NCI-H82 (cell line): ENCODE measurements at places on chromosomes 1 and 21.

DNA sequence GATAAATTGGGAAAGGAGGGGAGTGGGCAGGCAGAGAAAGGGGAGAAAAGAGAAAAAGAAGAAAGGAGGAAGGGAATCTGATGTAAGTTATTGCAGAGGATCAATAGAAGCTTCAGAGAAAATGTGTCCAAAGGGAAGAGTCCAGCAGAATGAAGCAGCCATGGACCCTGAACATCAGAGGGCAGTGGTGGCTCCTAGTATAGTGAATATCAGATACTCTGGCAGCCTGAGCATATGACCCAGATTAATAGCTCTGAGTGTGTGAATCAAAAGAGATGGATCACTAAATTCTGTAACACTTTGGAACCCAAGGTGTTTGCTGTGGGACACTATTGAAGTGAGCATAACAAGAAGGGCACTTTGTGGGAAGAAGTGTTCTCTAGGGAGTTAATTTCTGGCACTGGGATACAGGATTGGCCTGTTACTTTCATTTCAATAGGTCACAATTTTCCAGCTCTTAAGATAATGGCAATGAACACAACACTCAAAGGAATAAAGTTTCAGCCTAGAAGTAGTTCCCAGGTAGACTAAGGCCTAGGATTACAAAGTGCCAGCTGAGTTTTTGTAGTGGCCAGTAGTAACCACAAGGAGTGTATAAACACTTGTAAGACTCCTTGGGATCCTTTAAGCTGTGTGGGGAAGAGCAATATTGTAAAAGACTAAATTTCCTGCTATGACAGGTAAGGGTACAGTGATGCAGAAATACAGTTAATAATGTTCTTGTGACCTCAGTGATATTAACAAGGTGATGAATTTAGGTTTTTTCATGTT is 164.5 kb upstream of the BEND5 start:
- peak; percentile 31 for DNase-seq

- no peak for DNase-seq
These were observed 42.7 kb downstream of the TAS1R2 start for GRCh38 chr1:18816808-18817207.

DNA sequence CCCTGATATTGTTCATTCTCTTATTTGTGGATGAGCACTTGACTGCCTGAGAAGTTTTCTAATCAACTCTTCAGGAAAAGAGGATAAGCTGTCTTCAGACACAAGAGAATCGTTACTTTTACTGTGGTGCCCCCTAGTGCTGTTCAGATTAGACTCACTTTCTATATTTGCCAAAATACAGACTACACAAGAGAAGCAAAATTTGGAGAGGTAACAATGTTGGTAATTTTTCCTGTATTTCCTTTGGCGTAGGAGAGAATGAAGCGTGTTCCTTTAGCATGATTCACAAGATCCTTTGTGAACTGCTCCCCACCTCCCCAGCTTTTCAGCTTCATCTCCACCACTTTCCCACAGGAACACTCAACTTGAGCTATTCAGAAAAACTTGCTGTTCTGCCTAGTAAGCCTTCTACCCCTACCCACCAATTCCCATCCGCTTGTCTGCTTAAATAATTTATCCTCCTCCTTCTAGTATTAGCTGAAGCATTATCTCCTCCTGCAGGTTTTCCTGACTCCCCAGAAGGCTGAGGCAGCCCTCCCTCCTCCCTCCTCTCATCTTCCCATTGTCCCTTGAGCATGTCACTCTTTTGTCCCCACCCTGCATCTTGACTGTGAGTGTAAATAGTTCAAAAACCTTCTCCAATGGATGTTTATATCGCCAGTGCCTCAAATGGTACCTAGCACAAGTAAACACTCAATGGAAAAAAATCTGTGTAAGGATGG is 4.5 kb downstream of the TNFSF4 start:
- DNase-seq: peak; percentile 65

GRCh38 chr21:18373606-18374005 is 30.0 kb downstream of the TMPRSS15 start:
- no peak for DNase-seq

- no peak for DNase-seq
These were observed 97.6 kb downstream of the NAV1 start for GRCh38 chr1:201636510-201636971.

DNA sequence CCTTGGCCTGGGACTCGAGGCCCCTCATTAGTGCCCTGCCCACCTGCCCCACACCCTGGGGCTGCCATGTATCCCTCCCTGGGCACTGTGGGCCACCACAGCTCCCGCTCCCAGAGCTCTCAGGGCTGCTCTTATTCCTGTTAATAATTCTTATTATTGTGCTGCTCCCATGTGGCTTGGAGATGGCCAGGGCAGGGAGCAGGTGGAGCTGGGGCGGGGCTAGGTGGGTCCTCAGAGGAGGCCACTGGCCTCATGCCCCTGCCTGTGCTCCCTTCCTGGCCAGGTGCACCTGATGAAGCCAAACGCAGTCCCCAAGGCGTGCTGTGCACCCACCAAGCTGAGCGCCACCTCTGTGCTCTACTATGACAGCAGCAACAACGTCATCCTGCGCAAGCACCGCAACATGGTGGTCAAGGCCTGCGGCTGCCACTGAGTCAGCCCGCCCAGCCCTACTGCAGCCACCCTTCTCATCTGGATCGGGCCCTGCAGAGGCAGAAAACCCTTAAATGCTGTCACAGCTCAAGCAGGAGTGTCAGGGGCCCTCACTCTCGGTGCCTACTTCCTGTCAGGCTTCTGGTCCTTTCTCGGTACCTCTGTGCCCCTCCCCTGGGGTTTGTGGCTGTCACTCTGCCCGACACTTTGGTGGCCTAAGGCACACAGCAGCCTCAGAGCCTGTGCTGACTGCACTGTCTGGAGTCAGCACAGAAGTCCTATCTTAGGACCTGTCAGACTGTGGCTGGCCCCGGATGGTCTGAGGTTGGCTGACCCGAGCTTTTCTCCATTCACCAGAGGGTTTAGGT is 34.1 kb downstream of the BMP8A start:
- DNase-seq: no peak

- DNase-seq: no peak
These were observed 39.1 kb downstream of the PCSK9 start for GRCh38 chr1:55078470-55078869.

- DNase-seq: no peak
These were observed 152.2 kb upstream of the RUNX1 start for GRCh38 chr21:35201288-35201687.

- DNase-seq: no peak
These were observed 23.8 kb upstream of the DIPK1A start for GRCh38 chr1:92985101-92985500.

DNA sequence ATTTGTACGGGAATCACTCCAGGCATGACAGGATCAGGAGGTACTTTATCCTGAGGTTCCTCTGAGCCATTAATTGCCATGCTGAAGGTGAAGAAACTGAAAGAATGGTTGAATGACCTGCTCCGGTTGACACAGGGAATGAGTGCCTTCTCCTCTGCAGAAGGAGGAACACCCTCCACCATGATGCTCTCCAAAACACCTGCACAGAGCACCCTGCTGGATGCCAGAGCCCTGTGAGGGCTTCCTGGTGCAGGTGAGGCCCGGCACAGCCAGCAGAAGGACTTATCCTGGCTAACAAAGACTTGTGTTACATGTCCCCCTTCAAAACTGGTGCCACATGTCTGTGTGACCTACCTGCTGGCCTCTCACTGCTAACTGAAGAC is 14.3 kb upstream of the LBR start:
- DNase-seq: no peak

GRCh38 chr1:211893260-211893659 is 62.7 kb upstream of the LPGAT1 start:
- DNase-seq: no peak

DNA sequence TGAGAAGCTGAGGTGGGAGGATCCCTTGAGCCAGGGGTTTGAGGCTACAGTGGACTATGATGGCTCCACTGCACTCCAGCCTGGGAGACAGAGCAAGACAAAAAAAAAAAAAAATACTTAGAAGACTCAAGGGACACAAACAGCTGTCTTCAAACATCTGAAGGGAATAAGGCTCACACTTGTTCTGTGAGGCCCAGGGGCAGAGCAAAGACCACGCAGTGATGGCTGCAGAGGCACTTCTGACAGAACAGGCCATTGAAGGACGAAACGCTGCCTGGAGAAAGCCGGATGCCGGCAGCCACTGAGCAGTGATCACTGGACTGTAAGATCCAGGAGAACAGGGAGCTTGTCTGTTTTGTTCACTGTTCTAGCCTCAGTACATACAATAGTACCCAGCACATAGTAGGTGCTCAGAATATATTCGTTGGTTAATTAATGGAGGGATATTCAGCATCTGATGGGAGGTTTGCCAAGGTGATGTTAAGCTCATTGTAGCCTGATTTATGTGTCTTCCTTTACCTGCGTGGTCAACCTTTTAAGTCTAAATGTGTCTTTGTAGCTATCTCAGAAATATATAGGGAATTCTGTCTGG is 12.1 kb upstream of the NDC1 start:
- no peak for DNase-seq

GRCh38 chr1:197838836-197839235 is 63.6 kb upstream of the DENND1B start:
- no peak for DNase-seq

DNA sequence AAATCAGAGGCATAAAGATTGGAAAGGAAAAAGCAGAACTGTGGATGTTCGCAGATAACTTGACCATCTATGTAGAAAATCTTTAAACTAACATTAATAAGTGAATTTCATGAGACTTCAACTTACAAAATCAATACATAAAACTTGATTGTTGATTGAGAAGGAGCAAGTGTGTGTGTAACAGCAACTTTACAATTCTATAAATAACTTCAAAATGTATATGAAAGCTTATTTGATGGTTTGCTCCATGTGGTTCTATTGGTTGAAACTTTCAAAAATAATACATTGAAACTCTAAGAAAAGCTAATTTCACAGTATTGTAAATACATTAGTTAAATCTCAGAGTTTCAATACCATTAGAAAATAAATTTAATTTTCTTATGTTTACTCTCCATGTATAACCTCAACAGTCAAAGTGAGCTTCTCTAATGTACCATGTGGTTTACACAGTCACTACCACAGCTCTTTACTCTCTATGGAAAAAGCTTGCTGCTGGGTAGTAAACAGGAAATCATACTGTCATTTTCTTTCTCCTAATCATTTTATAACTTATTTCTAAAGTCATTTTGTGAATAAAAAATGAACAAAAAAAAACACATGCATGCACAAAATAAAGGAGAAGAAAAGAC is 12.0 kb downstream of the AKT3 start:
- no peak for DNase-seq

- no peak for DNase-seq
These were observed 15.2 kb downstream of the DBT start for GRCh38 chr1:100234432-100234831.

- no peak for DNase-seq
These were observed 19.9 kb downstream of the SGIP1 start for GRCh38 chr1:66553846-66554245.

DNA sequence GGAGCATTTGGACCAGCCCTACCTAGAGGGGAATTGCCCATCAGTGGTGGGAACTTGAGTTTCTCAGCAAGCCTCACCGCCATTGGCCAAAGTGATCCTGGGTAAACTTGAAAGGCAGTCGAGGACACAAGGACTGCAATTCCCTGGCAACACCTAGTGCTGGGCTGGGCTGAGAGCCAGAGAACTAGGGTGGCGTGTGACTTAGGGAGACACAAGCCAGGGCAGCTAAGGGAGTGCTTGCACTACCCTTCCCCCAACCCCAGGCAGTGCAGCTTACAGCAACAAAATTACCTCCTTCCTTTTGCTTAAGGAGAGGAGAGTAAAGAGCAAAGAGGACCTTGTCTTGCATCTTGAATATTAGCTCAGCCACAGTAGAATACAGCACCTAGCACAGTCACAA is 176.9 kb upstream of the PRMT6 start:
- no peak for DNase-seq

GRCh38 chr1:53644909-53645689 is 93.9 kb downstream of the GLIS1 start:
- no peak for DNase-seq

DNA sequence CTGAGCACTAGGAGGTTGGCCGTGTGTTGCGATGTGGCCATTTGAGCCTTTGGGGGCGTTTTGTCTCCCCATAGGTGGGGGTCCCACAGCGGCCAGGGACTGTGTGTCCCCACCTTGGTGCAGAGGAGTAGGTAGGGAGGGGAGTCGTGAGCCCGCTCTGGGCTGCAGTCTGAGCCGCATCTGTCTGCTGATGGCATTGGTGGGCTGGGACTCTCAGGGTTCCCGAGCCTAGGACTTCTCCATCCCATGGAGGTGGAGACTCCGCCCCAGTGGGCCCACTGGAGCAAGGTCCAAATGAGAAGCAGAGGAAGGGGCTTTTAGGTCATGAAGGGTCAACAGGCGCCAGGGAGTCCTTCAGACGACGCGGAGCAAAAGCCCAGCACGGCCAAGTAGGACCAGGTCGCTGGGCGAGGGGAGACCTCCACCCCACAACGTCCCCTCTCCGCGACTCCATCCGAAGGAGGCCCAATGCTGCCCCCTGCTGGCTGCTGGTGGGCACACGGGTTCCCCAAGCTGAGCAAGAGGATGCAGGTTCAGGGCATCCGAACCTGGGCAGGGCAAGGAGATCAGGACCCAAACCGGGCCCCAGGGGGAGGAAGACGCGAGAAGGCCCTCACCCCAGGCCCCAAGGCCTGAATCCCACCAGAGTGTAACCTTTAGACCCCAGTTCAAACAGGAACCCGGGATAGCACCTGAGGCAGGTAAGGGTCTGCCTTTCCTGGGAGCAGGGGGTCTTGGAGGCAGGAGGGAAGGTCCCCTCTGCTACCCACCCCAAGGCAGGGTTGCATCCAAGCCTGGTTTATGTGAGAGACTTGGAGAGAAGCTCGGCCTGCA is 14.9 kb downstream of the TTC34 start:
- DNase-seq: peak; percentile 43

DNA sequence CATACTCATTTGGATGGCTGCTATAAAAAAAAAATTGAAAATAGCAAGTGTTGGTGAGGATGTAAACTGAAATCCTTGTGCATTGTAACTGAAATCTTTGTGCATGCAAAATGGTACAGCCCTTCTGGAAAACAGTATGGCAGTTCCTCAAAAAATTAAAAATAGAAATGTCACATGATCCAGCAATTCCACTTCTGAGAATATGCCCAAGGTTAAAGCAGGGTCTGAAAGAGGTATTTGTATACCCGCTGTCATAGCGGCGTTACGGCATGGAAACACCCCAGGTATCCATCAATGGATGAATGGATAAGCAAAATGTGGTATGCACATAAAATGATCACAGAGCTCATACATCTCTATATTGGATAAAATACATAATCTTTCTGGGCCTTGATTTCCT is 116.7 kb downstream of the RUSC1 start:
- DNase-seq: no peak

DNA sequence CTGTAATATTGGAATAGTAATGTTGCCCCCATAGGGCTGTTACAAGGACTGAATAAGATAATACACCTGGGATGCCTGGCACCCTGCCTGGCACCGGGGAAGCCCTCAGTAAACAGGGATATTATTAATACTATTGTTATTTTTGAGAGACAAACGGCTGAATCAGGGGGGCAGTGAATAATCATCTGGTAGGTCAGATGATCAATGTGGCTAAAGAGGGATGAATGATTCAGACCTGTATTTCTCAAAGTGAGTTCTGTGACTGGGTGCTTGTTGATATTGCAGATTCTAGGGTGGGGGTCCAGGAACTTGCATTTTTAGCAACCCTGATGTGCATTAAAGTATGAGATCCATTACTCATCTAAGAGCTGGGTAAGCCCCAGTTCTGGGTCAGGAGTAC is 46.2 kb upstream of the BCL10 start:
- DNase-seq: no peak
